ENCODE measurements at places on chromosomes 13 and 19.

GRCh38 chr13:60398379-60398891, 1.4 kb downstream of the TDRD3 start:
- DNase-seq = no peak

GRCh38 chr19:41799444-41800000, 3.1 kb downstream of the CEACAM3 start:
- DNase-seq = peak; percentile 83

DNA sequence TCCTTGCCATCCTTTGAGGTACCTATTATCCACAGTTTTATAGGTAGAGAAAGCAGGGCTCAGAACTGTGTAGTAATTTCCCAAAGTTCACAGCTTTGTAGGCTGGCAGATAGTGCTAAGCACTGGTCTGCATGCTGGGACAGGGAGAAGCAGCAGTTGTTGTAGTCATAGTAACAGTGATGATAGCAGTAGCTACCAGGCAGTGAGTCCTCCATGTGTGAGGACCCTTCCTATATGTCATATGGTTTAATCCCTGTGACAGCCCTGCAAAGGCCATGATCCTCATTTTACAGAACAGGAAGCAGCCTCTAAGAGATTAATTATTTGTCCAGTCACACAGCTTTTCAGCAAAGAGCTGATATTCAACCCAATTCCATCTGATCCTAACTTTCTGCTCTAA, 21.0 kb downstream of the SERP2 start:
- DNase-seq = peak; percentile 25

DNA sequence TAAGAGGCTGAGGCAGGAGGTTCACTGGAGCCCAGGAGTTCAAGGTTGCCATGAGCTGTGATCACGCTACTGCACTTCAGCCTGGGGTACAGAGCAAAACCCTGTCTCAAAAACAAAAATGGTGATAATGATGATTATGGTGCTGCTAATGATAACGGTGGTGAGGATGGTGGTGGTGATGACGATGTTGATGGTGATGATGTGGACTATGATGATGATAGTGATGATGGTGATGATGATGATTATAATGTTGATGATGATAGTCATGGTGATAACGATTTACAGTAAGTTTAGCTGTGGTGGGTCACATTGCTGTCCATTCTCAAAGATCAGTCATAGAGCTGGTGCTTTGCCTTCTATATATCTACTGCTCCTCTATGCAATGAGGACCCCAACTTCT, 1340.6 kb downstream of the UQCRFS1 start:
- DNase-seq = no peak

GRCh38 chr19:2253106-2254063, 2.8 kb downstream of the JSRP1 start:
- no peak for DNase-seq

- DNase-seq = peak; percentile 95
These were observed 7.0 kb downstream of the MOB3A start for GRCh38 chr19:2089001-2089711.

- DNase-seq = no peak
These were observed 6.8 kb downstream of the PIK3R2 start for GRCh38 chr19:18159810-18160209.

DNA sequence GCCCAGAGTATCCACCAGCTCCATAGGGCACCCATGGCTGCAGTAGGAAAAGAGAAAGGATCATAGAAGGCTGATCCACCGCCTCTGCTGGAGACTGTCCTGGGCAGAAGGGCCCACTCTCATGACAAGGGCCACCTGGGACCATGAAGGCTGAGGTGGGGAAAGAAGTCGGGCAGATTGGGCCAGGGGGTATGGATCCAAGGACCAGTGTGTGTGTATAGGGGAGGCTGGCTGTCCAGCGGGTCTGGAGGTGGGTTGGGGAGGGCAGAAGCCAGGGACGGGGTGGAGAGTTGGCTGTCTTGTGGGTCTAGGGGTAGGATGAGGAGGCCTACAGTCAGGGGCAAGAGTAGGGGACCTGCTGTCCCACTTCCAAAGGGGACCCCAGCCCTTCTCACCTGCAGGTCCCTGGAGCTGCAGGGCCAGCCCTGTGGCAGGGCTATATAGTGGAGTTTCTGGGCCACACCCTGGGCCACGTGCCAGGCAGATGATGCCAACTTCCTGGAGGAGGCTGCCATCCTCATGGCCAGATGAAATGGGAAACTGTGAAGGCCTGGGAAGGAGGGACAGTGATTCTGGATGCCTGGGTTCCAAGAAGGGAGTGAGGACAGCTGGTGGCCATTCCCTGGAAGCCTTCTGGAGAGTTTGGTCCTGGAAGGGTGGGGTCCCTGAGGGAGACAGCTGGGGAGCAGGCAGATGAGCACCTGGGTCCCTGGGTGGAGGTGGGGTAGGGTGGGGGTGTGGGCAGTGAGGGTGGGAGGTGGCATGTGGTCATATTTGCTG, at the start of gene FCGBP:
Gene FCGBP, minus strand, starts transcription at position 51 of the 780 bp plus-strand sequence.
- DNase-seq = no peak

DNA sequence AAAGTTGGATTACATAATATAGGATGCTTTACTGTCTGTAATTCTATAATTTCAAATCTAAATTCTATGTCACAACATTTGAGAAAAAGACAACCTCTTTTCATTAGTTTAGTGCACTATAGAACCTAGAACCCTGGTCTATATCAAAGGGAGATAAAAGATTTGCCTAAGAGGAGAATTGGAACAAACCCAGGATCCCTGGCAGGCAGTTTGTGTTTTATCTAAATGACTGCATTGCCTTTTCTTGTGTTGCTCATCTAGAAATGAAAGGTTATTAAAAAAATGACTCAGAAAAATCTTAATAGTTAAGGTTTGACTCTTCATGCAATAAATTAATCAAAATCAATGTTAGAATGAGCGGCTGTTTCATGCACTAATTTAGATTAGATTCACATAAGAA, 96.7 kb downstream of the PCDH9 start:
- DNase-seq = no peak

GRCh38 chr19:44005973-44006372, 3.2 kb downstream of the ZNF230 start:
- peak; percentile 23 for DNase-seq

GRCh38 chr13:29859971-29860370, 9.6 kb upstream of the UBL3 start:
- peak; percentile 73 for DNase-seq

- DNase-seq = no peak
These were observed 1.5 kb downstream of the ZNF765 start for GRCh38 chr19:53396525-53396868.

DNA sequence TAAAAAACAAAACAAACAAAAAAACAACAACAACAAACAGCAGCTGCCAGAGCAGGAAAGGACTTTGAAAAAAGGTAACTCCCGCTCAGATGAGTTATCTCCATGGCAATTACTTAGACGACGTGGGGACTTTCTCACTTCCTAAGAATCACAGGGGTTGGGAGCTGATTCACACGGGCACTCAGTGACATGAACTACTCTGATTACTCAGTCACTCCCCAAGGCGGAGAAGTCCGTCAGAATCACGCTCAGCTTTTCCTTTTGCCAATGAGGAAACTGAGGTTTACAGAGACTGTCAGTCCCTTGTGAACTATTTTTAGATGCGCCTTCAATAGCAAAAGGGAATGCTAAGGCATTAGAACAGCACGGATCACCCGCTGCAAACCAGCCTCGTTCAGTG, 32.3 kb upstream of the MATK start:
- peak; percentile 42 for DNase-seq

DNA sequence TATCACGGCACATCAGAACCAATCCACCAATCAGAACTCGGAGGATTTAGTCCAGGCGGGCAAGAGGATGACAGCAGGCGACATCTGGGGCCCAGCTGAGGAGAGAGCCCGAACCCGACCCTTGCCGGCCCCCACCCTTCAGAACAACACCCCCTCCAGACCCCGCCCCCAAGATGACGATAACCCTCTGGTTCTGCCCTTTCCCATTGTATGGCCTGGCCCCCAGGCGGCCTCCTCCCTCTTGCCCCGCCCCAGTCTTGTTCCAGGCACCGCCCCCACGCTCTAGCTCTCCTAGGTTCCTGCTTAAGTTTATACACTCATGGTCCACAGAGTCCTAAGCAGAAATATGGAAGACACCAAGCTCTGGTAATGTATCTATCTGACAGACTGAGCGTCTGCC, 2.8 kb upstream of the ZNF83 start:
- no peak for DNase-seq

- peak; percentile 19 for DNase-seq
These were observed 236.6 kb upstream of the MAB21L1 start for GRCh38 chr13:35712907-35713761.

GRCh38 chr19:39030854-39031367, 1.4 kb downstream of the FBXO27 start:
- DNase-seq = no peak

DNA sequence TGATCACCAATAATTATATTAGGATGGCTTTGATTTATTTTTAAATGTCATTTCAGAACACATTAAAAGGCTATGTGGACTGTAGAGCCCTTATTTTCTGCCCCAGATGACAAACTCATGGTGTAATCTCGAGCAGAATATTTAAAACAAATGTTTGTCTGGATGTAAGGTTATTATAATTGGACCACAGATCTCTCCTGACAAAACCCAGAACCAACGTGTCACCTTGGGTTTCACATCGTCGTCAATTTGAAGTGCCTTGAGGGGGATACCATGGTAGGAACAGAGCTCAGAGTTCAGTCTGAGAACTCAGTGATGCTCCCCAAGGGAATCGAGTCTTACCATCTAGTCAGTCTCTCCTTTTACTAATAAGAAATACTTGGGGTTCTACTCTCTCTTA, 2.8 kb downstream of the SACS start:
- DNase-seq = no peak

DNA sequence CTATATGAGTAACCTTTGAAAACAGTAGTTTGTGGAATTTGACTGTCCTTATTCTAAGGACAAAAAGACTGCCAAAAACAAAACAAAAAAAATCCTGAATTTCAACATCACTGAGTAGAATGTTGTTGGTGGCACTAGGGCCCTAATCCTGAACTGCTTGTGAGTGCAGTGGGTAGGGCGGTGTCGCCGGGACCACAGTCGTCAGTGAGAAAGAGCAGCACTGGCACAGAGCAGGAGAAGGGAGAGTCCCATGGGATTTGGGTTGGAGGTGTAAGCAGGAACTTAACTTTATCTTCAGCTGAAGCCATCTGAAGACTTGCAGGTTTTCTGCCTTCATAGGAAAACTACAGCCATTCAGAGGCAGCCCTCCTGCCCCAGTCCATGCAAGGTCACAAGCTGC, 5.6 kb downstream of the PCID2 start:
- no peak for DNase-seq

DNA sequence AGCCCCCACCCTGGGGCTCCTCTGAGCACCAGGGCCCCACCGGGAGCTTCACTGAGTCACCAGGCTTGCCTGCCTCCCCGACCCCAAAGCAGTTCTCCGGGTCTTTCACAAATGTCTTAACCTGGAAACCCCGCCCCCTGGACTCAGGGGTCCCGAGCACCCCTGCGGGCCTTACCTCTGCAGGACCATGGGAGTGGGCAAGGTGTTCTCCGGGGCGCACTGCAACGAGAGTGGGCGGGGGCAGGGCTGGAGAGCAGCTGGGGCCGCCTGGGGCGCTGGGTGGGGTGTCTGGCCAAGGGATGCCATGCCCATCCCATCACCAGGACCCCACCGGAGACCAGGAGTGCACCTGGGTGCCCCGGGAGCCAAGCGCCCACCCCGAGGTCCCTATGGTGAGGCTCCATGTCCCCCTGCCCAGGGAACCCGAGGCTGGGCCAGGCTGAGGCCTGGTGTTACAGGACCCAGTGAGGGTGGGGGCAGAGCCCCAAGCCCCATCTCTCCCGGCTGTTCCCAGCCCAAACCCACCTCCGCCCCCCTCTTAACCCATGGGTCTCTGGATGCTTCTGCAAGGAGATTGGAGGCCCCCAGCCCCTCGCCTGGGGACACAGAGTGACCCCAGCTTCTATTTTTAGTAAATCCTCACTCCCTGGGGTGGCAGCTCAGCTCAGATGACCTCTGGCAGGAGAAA, 10.9 kb downstream of the MKNK2 start:
- no peak for DNase-seq

- no peak for DNase-seq
These were observed 23.8 kb upstream of the KLF12 start for GRCh38 chr13:74158028-74158427.

GRCh38 chr13:99370481-99371275, 63.5 kb upstream of the GPR183 start:
- DNase-seq = no peak

- peak; percentile 50 for DNase-seq
These were observed 379.8 kb downstream of the TBC1D4 start for GRCh38 chr13:75102001-75102716.

DNA sequence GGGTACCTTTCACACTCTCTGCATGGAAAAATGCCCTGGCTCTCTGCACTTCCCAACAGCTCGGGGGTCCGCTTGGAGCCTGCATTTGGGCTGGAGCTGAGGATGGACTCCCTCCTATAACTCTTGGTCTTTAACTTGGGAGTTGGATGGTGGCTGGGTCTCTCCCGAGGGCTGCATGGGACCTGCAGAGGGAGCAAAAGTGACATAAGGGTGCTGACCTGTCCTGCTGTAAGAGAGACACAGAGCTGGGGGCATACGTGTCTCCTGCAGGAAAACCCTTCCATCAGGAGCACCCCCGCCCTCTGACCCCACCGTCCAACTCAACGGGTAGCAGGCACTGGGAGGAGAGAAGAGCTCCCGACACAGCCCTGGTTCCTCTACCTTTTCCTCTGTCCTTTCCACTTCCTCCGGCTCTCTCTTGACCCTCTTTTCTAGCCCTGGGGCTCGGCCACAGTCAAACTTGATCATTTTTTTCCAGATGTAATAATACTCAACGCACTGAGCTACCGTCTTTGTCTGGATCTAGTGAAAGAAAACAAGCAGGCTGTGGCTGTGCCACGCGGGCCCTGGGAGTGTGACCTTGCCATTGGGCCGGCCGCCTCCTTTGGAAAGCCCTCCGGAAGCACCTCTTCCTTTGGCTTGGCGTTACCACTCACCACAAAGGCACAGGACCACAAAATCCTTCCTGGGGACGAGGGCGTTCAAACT, 6.8 kb upstream of the NAPA start:
- no peak for DNase-seq

GRCh38 chr19:46815833-46816627, 27.6 kb upstream of the SLC1A5 start:
- no peak for DNase-seq

DNA sequence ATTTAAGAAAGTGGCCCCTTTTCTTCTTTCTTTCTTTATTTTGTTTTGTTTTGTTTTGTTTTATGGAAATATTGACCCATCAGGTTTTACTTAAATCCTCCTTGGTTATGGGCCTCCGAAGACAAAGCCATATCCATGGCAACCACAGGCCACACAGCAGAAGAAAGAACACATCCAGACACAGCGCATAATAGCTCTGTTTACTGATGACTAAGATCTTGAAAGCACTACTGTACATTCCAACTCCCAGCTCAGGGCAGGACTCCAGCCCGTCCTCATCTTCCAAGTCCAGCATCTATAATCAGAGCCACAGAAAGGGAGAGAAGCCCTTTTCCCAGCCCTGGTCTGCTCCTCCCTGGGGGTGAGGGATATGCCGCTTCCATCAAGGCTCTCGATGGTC, 84.3 kb downstream of the NUFIP1 start:
- peak; percentile 76 for DNase-seq

DNA sequence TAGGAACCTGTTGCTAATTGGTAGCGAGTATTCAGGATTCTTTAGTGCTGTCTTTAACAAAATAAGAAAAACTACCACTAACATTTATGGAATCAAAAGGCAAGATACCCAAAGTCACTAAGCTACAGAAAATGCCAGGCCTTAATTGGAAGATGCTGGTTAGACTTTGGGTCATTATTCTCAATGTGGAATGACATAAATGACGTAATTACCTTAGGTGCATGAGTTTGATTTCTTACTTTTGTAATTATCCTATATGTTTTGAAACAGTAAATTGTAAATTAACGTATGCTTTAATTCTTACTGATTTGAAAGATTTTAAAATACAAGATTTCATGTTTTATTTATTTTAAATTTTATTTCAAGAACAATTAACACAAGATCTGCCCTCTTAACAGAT, 25.0 kb downstream of the SGCG start:
- no peak for DNase-seq

All from bronchial epithelial cell (primary cell).